ENCODE measurements at places on chromosomes 7 and 10.

- DNase-seq: no peak
These were observed 595.9 kb downstream of the DNAJB6 start for GRCh38 chr7:157932498-157933218.

GRCh38 chr7:102287111-102287980 lies 678 bp downstream of the SH2B2 start:
- peak; percentile 14 for DNase-seq

- DNase-seq: no peak
These were observed 3.5 kb downstream of the NRF1 start for GRCh38 chr7:129615018-129615417.

DNA sequence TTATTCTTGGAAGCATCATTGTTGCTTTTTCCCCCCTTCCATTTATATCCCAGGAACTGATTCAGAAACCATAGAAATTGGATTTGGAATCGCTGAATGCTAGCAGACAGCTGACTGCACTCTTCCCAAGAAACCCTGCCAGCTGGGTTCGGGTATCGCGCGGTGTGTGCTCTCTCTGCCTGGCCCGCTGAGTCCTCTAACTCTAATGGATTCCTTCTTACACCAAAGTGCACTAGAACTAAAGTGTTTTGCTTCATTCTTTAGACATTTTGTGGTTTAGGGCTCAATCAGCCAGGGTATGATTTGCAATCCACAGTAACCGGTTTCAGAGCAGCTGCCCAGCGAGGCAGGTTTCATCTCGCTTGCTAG lies 92.2 kb downstream of the EGFR start:
- no peak for DNase-seq

DNA sequence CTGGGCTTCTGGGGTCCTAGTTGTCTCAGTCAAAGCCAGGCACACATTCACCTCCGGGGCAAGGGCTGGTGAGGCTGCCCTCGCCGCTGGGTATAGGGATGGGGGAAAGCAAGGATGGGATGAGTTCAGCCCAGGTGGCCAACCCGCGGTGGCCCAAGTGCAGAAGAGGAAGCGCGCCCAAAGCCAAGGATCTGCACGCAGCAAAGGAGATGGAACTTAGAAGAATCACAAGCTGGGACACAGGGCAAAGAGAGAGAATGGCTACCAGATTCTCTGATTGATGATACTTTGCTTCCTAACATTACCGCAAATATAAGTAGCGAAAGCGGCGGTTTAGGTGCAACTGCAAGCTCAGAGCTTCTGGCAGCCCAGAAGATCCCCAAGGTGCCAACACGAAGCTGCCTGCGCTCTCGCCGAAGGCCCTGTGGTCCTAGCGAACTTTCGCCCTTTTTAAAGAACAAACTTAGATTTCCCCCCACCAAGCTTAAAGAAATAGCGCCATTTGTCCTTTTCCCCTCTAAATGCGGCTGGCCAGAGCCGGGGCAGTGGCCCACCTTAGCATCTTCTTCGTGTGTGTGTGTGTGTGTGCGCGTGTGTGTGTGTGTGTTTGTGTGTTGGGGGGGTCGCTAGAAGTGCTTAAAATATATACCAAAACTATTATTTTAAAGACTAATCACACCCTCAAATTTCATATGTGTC lies 927 bp upstream of the MKX start:
- DNase-seq: peak; percentile 21

GRCh38 chr10:130804778-130805634 lies 506.5 kb downstream of the TCERG1L start:
- DNase-seq: no peak

DNA sequence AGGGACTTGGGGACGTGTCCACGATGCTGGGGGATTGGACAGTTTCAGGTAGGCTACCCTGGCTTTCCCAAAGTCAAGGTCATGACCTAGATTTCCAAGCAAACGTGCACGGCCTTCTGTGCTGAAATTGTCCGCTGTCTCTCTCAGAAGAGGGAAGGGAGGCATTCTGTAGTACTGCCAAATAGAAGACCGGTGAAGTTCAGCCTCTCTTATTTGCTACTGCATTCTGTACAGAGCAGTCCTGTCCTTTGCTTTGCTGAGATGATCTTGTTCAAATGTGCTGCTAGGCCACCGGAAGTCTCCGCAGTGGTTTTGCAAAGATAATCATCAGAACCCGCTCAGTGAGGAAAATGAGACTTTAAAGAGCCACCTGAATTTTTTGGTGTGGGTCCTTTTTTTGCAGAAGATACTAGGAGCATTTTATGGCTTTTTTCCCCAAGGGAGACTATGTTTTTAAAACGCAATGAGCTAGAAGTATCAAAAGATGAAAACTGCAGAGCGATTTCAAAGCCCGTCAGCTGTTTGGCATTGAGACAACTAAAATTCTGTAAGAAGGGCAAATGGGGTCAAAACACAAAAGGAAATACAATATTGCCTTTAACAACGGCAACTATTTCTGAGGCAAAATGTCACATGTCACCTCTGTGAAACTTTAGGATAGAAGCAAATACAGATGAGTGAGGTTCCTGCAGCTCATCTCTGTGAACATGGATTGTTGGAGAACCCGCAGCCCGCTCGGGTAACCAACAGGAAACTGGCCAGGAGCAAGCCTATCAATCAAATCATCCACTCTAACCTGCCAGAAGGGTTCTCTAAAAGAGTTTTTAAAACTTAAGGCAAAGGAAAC lies 1.3 kb upstream of the NMT2 start:
- peak; percentile 49 for DNase-seq

- no peak for DNase-seq
These were observed 776.1 kb downstream of the MAGI2 start for GRCh38 chr7:78677391-78677790.

DNA sequence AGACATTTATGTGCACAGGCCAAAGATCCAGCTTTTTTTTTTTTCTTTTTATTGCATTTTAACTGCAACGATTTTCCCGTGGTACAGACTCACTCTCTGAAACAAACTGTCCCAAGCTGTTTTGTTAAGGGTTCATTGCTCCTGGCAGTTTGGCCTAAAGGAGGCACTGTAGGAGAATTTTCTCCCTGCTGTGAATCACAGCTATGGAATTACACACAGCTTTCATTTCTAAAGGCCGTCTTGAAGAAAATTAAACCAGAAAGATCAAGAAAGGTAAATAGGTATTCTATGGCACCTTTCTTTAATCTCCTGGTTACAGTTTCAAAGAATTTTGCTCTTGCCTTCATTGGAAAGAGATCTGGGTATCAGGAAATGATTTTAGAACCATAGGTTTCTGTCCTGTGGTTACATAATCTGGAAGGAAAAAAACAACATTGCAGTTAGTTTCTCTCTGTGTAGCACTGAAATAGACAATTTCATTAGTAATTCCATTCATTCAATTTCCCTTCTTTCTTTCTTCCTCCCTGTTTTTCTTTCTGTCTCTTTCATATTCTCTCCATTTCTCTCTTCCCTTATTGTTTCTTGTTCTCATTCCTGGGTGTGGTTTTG lies 51.2 kb downstream of the PDK4 start:
- no peak for DNase-seq

GRCh38 chr10:33666686-33667480 lies 332.4 kb upstream of the NRP1 start:
- no peak for DNase-seq

DNA sequence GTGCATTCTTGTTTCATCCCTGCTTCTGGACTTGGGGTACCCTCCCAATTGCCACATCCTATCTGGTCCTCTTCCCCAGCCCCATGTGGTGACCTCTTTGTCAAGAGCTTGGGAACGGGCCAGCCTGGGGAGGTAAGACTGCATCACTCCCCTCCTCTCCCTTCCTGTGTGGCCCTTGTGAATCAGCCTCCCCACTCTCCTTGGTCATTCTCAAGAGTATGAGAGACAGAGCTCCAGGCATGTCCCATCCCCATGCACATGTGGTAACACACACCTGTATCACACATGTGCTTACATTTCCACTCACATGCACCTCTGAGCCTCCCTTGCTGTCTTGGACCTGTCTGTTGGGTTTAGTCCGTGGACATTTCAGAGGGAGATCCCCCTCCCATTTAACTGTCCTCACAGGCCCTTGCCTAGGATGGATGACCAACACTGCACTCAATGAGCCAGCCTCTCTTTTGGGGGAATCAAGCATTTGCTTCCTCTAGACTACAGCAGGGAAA lies 2.6 kb downstream of the MRPL43 start:
- DNase-seq: no peak

GRCh38 chr10:36608866-36609265 lies 516.5 kb upstream of the ANKRD30A start:
- no peak for DNase-seq

GRCh38 chr7:112723416-112723815 lies 66.8 kb downstream of the TMEM168 start:
- no peak for DNase-seq

DNA sequence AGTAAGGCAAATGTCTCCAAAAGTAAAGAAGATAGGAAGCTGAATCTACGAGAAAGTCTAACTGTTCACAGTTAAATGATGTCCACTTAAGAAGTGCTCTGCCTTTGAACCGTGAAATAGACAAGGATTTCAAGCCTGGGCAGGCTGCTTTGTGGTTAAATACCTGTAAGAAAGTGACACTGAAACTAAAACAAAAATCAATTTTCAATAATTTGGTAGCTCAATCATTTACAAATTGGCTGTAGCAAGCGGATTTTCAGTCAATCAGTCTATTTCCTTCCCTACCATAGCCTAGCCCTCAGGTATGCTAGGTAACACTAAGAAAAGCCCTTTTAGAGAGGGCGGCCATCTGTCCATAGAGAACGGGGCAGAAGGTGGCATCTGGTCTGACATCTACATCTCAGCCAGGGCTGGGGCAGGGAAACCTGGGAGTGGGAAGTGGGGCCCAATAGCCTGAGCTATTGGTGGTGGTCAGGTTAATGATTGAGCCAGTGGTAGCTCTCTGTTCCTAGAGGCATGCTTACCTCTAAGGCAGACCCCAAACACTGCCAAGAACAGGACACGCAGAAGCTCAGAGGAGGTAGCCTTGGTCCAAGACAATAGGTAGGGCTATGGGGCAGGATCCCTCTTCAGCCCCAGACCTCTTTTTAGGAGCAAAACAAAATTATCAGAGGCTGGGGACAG lies 223.2 kb downstream of the CCSER2 start:
- no peak for DNase-seq

GRCh38 chr7:8481752-8482446 lies 48.5 kb downstream of the NXPH1 start:
- DNase-seq: no peak

- DNase-seq: no peak
These were observed 19.0 kb upstream of the PRTFDC1 start for GRCh38 chr10:24971374-24971773.

DNA sequence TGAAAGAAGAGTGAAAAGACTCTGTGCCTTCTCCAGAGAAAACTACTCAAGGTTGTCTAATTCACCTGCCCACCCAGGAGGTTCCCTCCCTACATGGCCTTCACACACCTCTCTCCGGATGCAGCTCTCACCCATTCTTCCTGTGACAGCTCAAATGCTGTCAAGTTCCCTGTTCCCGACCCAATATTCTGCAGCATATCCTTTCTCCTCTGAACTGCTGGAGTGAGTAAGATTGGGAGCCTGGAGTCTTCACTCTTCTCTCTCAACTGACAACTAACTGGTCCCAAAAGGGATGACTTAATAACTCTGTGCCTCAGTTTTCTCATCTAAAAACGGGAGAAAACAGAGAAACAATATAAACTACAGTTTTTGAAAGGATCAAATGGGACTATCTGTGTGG lies 5.1 kb downstream of the TMEM26 start:
- no peak for DNase-seq

DNA sequence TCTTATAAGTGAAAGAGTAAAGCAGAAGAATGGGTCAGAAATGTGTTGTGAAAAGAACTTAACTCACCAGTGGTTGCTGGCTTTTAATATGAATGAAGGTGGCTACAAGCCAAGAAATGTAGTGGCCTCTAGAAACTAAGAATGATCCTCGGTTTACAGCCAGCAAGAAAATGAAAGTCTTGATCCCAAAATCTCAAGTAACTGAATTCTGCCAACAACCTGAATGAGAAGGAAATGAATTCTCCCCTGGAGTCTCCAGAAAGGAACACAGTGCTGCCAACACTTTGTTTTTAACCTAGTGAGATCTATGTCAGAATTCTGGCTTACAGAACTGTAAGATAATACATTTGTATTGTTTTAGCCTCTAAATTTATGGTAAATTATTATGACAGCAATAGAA lies 193.0 kb downstream of the FZD1 start:
- DNase-seq: no peak

Data from activated naive CD4-positive, alpha-beta T cell treated with Interleukin-2 at 50 U/mL for 16 hours (primary cell).